ENCODE measurements at places on chromosomes 1 and 21.

GRCh38 chr21:21232320-21232719, 234.1 kb downstream of the NCAM2 start:
- DNase-seq: no peak

- no peak for DNase-seq
Observed at GRCh38 chr21:28333578-28334075, 659.0 kb downstream of the LTN1 start.

GRCh38 chr1:34780528-34780927, 486 bp upstream of the GJB3 start:
- no peak for DNase-seq

GRCh38 chr1:223834660-223835263, 11.0 kb downstream of the TP53BP2 start:
- DNase-seq: no peak

DNA sequence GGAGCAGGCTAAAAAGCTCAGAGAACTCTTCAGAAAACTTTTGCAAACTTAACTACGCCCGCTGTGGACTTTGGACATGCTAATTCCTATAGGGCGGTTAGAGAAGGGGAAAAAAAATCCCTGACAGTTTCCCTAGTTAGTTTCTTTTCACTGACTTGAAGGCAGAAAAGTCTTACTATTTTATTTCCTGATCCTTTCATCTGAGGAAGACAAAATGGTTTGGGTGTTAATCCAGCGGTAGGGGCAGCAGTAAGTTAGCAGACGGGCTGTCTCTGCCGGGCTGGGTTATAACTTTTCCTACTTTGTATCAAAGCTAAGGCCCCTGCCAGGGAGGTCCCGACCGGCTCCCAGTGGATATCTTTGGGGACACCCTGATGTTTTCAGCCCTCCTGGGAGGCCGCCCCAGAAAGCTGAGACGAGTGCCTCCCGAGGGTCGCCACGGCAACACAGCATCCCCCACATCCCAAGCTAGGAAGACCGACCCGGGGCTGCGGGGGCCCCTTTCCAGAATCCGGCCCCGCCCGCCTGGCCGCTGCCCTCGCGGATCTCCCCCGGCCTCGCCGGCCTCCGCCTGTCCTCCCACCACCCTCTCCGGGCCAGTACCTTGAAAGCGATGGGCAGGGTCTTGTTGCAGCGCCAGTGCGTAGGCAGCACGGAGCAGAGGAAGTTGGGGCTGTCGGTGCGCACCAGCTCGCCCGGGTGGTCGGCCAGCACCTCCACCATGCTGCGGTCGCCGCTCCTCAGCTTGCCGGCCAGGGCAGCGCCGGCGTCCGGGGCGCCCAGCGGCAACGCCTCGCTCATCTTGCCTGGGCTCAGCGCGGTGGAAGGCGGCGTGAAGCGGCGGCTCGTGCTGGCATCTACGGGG, 162.6 kb downstream of the RUNX1 start:
- no peak for DNase-seq

GRCh38 chr1:181390410-181391077, 92.8 kb upstream of the CACNA1E start:
- no peak for DNase-seq

- no peak for DNase-seq
Observed at GRCh38 chr1:89170170-89171066, 5.4 kb downstream of the GBP7 start.

GRCh38 chr1:109818988-109819764, 55.5 kb upstream of the EPS8L3 start:
- DNase-seq: no peak

- DNase-seq: no peak
Observed at GRCh38 chr1:246506367-246506673, 759 bp downstream of the SMYD3 start.

DNA sequence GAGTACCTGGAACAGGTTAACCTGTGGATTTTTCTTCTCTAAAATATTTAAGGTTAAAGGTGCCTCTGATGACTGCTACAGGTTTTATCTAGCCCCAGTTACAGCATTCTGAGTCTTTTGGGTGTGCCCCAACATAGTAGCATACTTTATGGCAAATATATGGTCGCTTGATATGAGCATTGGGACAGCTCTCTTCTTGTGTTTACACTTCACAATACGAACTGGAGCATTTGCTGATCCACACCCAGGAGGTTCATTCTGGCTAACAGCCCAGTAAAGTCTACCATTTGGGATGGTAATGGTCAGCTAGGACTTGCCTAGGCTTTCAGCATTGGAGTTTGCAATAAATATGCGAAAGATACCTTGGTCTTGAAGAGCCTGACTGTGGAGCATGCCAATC, 101.3 kb downstream of the DISP1 start:
- DNase-seq: no peak

DNA sequence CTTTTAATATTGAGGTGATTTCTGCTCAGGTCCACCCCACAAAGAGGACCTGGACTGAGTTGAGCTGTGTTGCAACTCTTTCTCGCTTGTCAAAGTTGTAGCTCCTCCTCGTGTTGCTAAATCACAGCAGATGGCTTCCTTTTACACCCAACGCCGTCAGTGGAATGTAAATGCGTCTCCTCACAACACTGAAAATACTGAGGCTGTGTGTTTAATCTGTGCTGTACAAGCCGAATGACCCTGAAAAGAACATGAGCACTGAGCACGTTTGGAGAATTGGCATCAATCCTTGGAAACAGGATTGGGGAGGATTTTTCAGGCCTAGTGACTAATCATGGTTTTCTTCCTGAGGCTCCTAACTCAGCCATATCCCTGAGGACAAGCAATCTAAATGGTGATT, 196.0 kb downstream of the CRB1 start:
- no peak for DNase-seq

- DNase-seq: no peak
Observed at GRCh38 chr1:155383406-155383805, 62.7 kb downstream of the RUSC1 start.

- no peak for DNase-seq
Observed at GRCh38 chr1:96918406-96918805, 196.8 kb downstream of the PTBP2 start.

- no peak for DNase-seq
Observed at GRCh38 chr1:212465311-212465710, 32.6 kb downstream of the NENF start.

DNA sequence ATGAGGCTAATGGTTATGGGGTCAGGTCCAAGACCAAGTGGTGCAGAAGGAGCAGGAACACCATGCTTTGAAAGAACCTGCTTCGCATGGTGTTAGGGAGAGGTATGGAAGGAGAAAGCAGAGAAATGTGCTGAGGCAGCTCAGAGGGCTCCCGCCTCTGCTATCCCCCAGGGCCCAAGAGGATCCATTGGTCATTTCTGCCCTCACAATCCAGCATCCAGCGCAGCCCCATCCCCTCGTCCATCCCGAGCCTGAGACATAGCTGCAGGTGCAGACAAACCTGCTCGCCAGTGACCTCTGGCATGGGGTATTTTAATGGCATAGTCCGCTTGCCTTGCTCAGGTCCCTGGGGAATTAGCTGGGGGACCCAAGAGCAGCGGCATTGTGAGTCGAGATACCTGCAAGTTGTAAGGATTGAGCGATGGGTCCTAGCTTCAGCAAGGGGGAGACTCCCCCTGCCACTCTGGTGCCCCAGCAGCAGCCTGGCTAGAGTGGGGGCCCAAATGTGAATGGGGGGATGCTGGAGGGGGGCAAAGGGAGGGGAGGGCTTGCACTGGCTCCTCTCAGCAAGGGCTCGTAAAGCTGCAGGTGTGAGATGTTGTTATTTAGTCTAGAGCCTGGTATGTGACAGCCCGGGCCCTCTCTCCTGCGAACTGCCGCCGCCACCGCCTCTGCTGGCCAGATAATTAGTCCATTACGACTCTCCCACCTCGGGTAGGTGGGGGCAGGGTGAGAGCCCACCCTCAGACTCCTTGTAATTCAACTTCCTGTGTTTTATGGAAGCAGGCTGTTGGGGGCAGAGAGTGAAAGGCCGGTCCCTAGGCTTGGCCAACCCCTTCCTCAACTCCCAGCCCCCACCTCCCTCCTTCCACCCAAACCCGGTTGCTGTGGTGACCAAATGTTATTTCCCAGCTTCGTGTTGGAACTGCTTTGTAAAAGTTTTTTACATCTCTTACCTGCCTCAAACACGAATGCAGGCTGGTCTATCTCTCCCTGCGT, 118.8 kb downstream of the RNF220 start:
- no peak for DNase-seq

DNA sequence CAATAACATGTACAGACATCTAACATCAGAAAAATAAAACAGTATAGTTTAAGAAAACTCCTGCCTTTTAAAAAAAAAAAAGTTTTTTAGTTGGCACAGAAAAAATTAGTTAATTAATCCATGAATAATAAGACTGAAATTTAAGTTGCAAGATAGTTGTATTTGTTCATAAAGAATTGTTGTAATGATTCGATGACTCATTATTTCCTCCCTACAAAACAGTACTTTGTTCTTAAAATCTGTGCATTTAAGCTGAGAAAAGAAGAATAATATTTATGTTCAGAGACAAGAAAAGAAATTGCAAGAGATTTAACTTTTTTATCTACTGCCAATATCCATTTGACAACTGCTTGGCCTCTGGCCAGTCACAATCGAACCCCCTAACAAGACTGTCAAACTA, 894.7 kb downstream of the ADGRL2 start:
- DNase-seq: no peak

GRCh38 chr1:147079400-147080005, 92.8 kb downstream of the PRKAB2 start:
- DNase-seq: no peak

- no peak for DNase-seq
Observed at GRCh38 chr1:186609183-186609582, 71.0 kb downstream of the PTGS2 start.

All from activated CD4-positive, CD25-positive, alpha-beta regulatory T cell (primary cell).